Endodermal cell (in vitro differentiated cells): ENCODE measurements at places on chromosomes 11 and 22. TPM values are rescaled to one million over a fixed set of nuclear protein-coding genes. Genes with fewer than 3 reads are reported as not detected.

Gene PNPLA3
- total RNA-seq: 48.1 to 62.4 TPM (median 51.0 TPM) in 3 replicates

Gene SAA1
- 1.1 to 1.6 TPM in 2 of 3 replicates, not detected in the other for total RNA-seq

Gene SLC22A8
- total RNA-seq: 0.16 TPM in 1 of 2 replicates, not detected in the other

Gene LRRN4CL
- 0.26 to 0.55 TPM (median 0.38 TPM) in 3 replicates for total RNA-seq

Gene P2RY6
- total RNA-seq: 0.31 TPM in 1 of 3 replicates, not detected in the others

Gene PDE2A
- 8.7 and 13.3 TPM in 2 replicates for total RNA-seq

Gene RCOR2
- total RNA-seq: 45.0 and 46.5 TPM in 2 replicates

Gene CCDC88B
- total RNA-seq: 14.6 to 33.0 TPM (median 15.2 TPM) in 3 replicates

Gene PICK1
- total RNA-seq: 40.6 and 42.7 TPM in 2 replicates

Gene NXPE4
- total RNA-seq: not detected in 3 replicates

Gene CHRDL2
- 0.54 to 1.2 TPM (median 0.76 TPM) in 3 replicates for total RNA-seq

Gene MICALL1
- 13.7 to 33.5 TPM (median 33.3 TPM) in 3 replicates for total RNA-seq

Gene TMA7B
- total RNA-seq: not detected in 2 replicates

Gene DGAT2
- total RNA-seq: 12.2 to 14.2 TPM (median 13.8 TPM) in 3 replicates

Gene OR51E2
- not detected in 2 replicates for total RNA-seq

Gene TTC12
- 16.2 to 26.7 TPM (median 21.2 TPM) in 3 replicates for total RNA-seq

Gene BTG4
- total RNA-seq: not detected in 3 replicates

Gene BAIAP2L2
- 3.3 to 5.1 TPM (median 3.7 TPM) in 3 replicates for total RNA-seq

Gene MEI1
- 1.1 and 1.5 TPM in 2 replicates for total RNA-seq

Gene TYR
- not detected in 2 replicates for total RNA-seq

Gene MOV10L1
- total RNA-seq: 0.27 and 0.31 TPM in 2 replicates

Gene PAMR1
- total RNA-seq: 51.3 to 79.0 TPM (median 73.5 TPM) in 3 replicates

Gene ME3
- total RNA-seq: 0.74 to 1.3 TPM (median 0.80 TPM) in 3 replicates

Gene CHST1
- 0.95 and 1.3 TPM in 2 replicates for total RNA-seq

Gene TSPAN32
- total RNA-seq: not detected in 3 replicates

Gene CDC42BPG
- 11.1 to 13.2 TPM (median 12.2 TPM) in 3 replicates for total RNA-seq

Gene KDM4D
- 0.66 to 3.1 TPM (median 2.8 TPM) in 3 replicates for total RNA-seq

Gene KRTAP5-11
- 2.4 to 5.7 TPM (median 5.4 TPM) in 3 replicates for total RNA-seq

Gene DRD4
- total RNA-seq: 1.8 to 7.0 TPM (median 3.1 TPM) in 3 replicates

Gene GPHA2
- 0.77 TPM in 1 of 2 replicates, not detected in the other for total RNA-seq
